ENCODE measurements at places on chromosomes 2 and 18.

- DNase-seq: no peak
These were observed 460.7 kb downstream of the MTX2 start for GRCh38 chr2:176729706-176730569.

DNA sequence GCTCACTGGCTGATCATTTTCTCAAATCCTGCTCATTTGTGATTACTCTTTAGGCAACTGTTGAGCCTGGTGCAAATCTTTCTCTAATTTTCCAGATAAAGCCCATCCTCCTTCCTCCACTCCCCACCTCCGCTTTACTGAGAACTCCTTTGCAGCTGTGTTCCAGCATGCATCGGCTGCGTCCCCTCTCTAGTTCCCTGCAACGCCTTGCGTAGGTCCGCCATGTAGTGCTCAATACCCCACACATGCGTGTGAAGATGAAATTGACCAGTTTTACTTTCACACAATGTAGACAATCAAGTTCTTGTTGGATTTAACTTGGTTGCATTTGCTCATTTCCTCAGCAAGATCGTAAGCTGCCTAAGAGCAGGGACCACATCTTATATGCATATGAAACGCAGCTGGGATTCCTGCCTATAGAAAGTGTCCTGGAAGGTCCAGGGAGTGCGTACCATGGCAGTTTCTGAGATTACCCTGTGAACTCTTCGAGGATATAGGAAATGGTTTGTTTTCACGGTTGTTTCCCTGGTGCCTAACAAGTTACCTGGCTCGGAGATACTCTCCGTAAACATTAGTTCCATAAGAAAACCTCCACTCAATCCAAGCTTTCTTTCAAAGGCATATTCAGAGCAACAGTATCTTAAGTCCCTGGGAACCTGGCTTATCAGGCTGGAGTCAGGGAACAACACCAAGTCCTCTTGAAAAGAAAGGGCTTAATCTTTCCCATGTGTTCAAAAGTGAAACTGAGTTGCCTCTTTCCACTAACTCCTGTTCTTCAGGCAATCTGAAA is 766.4 kb upstream of the ID2 start:
- no peak for DNase-seq

- DNase-seq: no peak
These were observed 34.7 kb downstream of the NAPG start for GRCh38 chr18:10560452-10561045.

- DNase-seq: no peak
These were observed 30.1 kb downstream of the RBKS start for GRCh38 chr2:27860111-27860510.

GRCh38 chr2:85800586-85800985 is 46.8 kb downstream of the ATOH8 start:
- no peak for DNase-seq

DNA sequence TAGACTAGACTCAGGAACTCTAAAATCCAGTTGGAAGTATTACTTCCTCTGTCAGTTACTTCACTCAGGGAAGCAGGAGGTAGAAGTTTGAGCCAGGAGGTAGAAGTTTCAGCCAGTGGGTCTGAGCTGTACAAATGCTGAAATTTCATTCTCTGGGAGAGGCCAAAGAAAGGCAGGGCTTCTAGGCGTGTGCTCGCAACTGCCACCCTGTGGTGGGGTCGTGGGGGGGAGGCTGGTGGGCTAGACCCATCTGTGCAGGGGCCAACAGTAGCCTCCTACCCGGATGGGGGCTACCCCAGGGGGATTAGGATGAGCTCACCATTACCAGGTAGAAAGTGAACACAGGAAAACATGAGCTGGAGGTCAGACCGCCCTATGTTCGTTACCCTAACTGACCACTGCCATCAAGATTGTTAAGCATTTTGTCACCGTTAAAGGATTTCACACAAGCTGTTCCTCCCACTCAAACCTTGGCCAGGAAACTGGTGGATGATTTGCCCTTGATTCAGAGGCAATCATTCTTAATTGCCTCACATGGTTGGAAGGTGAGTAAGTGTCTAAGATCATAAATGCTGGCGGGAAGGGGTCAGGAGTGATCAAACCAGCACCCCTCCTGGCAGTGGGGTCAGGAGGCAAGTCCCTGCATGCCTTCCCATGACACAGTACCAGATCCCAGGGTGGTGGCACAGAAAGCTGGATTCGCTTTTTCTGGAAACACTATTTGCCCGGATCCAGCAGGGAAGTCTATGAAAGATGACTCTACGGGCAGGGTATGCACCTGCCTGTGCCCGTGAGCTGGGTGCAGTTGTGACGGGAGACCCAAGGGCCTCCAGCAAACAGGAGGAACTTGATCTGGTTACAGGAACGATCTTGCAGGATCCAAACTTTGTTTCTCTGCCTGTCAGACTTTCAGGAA is 5.2 kb upstream of the FHL2 start:
- DNase-seq: no peak

GRCh38 chr2:157056200-157056676 is 201.3 kb upstream of the GALNT5 start:
- no peak for DNase-seq

GRCh38 chr2:43491065-43491639 is 104.7 kb downstream of the THADA start:
- no peak for DNase-seq

- no peak for DNase-seq
These were observed 99.8 kb downstream of the PDE11A start for GRCh38 chr2:177972782-177973181.

- DNase-seq: no peak
These were observed 30.4 kb downstream of the CYTIP start for GRCh38 chr2:157413326-157414035.

- DNase-seq: no peak
These were observed 124.2 kb upstream of the HS6ST1 start for GRCh38 chr2:128442891-128443302.

GRCh38 chr2:84735389-84735788 is 145.5 kb downstream of the TRABD2A start:
- DNase-seq: no peak

- DNase-seq: no peak
These were observed 26.1 kb upstream of the RBM44 start for GRCh38 chr2:237772513-237772912.

GRCh38 chr2:195238826-195239225 is 418.2 kb upstream of the SLC39A10 start:
- no peak for DNase-seq

- no peak for DNase-seq
These were observed 441.7 kb downstream of the RNF144A start for GRCh38 chr2:7358865-7359447.

DNA sequence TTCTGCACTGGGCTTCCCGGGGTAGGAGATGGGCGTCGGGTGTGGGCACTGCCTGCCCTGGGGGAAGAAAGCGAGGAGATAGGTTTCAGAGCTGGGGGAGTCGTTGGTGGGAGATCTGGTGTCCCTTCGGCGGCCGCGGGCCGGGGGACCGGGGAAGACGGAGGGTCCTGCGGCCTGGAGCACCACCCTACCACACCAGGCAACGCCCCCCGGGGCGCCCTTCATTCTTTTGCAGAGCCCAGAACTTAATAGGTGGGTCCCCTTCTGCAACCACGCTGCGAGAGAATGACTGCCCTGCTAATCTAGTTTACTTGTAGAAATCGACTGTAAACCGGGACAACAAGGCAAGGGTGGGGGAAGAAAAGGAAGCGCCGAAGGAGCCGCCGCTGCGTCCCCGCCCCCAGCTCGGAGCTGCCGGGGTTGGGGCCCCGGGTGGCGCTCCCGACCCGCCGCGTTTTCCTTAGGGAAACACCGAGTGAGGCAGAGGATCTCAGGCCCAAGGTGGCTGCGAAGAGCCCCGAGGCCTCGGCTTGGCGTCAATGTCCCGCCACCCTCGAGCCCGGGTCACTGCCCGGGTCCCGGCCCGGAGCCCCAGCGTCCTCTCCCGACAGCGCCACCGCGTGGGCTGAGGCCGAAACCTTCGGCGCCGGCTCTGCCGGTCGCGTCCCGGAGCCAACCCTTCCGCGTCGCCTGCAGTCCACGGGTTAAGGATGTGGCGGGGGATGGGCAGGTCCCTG is 5.4 kb upstream of the SATB2 start:
- DNase-seq: no peak

DNA sequence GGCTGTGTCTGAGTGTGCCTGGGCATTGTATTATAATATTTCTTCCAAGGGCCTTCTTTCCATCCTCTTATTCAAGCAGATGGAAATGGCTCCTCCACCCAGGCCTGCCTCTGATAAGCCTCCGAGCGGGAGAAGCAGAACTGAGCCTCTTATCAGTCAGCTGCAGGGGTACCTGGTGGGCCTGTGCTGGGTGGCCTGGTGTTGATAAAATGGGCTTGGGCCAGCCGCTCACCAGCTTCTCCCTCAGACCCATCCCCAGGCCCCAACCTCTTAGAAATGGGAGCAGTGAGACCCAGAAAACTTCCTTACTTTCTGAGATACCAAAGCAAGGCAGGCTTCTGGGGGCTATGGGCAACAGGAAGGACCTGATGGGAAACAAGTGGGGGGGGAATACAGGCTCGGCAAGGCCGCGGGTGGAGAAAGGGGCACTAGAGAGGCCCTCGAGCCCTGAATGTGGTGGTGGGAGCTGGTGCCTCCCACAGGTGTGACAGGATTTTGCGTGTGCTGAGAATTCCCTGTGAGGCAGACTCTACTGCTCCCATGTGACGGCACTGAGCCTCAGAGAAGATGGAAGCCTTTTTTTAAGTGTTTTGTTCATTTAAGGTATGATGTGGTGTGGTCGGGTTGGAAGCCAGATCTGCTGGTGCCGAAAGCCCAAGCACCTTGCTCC is 18.3 kb downstream of the GYPC start:
- DNase-seq: no peak

DNA sequence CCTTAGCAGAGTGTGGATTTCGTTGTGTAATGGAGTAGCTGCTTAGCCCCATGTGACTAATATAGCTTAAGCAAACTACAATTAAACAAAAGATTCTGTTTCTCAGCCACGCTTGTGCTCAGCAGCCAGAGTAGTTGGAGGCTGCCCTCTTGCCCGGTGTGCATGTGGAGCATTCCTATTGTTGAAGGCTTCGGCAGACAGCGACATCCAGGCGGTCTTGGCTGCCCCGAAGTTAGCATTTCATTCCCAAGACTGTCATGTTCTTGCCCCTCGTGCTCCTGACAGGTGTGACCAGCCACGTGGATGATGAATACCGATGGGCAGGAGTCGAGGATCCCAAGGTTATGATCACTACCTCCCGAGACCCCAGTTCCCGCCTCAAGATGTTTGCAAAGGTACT is 2.4 kb downstream of the IMP4 start:
- no peak for DNase-seq

- DNase-seq: no peak
These were observed 81.1 kb downstream of the LRRFIP1 start for GRCh38 chr2:237708491-237708890.

DNA sequence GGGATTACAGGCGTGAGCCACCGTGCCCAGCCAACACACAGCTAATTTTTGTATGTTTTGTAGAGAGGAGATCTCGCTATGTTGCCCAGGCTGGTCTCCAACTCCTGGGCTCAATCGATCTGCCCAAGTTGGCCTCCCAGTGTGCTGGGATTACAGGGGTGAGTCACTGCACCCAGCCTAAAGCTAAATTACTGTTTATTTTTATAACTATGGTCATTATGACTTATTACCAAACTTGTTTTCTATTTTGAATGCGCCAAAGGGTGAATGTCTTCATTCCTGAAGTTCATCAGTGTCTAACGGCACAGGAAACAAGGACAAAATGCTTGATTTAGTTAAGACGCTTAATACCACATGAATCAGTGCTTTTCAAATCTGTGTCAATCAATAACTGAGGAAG is 38.9 kb upstream of the GREB1L start:
- no peak for DNase-seq

- DNase-seq: no peak
These were observed 15.2 kb upstream of the CHRNA1 start for GRCh38 chr2:174779361-174779928.

DNA sequence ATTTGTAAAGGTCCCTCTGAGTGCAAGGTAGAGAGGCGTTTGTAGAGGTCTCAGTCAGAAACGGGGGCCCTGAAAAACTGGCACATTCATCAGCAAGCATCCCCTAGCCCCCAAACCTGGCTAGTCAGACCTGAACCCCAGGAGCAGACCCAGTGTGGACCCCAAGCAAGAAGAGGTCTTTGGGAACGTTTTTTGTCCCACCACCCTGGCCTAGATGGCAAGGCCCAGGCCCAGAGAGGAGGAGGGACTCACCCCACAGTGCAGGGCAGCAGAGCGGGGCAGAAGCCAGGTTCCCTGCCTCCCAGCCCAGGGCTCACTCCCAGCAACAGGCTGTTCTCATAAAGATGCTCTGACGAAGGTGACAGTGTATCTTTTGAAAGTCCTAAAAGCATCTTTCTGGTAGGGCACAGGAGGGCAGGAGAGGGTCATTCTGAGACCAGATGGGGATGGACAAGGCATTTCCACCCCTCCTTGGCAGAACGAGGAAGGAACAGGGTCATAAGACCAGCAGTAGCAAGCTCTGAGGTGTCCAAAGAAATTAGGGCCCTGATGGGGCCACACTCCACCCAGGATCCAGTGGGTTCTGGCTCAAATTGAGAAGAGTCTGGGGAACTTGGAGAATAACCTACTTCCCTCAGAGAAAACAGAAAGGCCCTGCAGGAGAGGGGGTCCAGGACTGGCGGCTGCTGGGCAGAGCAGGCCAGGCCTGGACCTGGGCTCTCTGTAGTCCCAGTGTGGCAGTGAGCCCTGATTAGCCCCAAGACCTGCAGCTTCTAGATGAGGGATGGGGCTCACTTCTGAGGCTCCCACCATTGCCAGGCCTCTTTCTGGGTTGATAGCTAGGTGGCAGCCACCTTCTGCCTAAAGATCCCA is 18.2 kb downstream of the ADRA2B start:
- DNase-seq: no peak

GRCh38 chr18:68314403-68314802 is 400.5 kb downstream of the TMX3 start:
- DNase-seq: no peak

- DNase-seq: no peak
These were observed 136.7 kb downstream of the ACKR3 start for GRCh38 chr2:236706288-236706687.

- no peak for DNase-seq
These were observed 197.4 kb downstream of the HAUS1 start for GRCh38 chr18:46301571-46301970.
